ENCODE measurements at places on chromosomes 11 and 22.

- DNase-seq, result no peak
Observed at GRCh38 chr22:38273135-38273826, 471 bp upstream of the TMEM184B start.

GRCh38 chr22:30968015-30968923 is at the start of gene MORC2:
Gene MORC2 (minus strand): TSS chr22:30968774. CDS start chr22:30967889, 885 bp downstream.
- no peak for DNase-seq

DNA sequence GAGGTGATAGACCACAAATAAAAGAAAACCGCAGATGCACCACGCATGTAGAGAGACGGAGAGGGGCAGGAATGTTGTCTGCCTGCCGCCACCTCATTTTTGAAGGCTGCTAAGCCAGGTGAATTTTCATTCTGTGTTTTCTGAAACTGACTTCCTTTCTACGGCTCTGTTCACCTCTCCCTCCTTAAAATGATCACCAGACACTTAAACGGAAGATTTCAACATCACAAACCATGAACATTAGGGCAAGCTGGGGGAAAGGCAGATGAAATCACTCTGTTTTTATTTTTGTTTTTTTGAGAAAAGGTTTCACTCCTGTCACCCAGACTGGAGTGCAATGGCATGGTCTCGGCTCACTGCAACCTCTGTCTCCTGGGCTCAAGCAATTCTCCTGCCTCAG is 232.4 kb downstream of the MIAT start:
- no peak for DNase-seq

GRCh38 chr22:49547751-49548239 is 279.9 kb downstream of the BRD1 start:
- no peak for DNase-seq

GRCh38 chr22:49723478-49724029 is 104.1 kb downstream of the BRD1 start:
- no peak for DNase-seq
